H7 (cell line): ENCODE measurements at places on chromosomes 7 and 10.

- DNase-seq, result no peak
Observed at GRCh38 chr7:54764861-54765260, 5.8 kb upstream of the SEC61G start.

- no peak for DNase-seq
Observed at GRCh38 chr7:69778138-69778537, 179.9 kb downstream of the AUTS2 start.

DNA sequence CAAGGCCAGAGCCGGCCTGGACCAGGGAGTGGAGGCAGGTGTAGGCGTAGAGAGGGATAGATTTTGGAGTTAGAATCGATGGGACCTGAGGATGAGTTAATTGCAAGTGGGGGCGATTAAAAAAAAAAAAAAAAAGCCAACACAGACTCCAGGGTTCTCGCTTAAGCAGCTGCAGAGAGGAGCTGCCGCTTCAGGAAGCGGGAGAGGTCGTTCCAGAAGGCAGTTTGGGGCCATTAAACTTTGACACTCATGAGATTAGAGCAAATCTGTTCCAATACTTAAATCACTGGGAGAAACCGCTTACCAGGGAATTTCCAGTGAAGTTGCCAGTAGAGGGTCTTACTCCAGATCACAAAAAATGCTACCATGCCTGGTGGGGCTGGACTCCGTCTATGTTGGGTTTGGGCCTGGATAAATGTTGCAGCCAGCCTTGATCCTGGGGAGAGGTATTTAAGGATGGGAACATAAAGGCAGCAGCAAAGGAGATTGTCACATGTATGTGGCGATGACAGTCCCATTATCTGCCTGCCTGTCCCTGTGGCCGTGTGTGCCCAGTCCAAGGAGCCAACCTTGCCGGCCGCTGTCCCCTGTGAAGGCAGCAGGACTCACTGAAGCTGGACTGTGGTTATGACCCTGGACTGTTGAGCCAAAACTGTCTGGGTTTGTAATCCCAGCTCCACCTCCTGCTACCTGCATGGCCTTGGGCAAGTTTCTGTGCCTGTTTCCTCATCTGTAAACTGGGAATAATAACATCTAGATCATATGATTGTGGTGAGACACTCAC, 23.9 kb upstream of the GRID1 start:
- DNase-seq, result no peak

DNA sequence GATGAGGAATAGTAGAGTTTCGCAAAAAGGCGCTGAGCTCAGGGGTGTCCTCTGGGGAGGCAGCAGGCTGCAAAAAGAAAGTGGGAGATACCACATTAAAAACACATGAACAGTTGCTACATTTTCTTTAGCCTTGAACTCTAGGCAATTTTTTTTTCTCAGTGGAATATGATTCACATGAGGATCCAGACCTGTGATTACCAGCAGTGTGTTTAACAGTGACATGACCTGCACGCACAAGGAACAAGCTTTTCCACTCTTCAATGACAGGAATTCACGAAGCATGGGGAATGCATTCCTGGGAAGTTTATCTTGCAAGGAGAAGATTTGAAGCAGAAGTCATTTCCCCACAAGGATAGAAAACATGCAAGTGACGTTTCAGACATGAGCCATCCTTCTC, 161.6 kb downstream of the ITGA8 start:
- no peak for DNase-seq
